Activated CD8-positive, alpha-beta memory T cell treated with anti-CD3 and anti-CD28 coated beads for 36 hours (primary cell): ENCODE measurements at places on chromosomes 1 and 21. TPM values are rescaled to one million over a fixed set of nuclear protein-coding genes. Genes with fewer than 3 reads are reported as not detected.

CDC20 gene
- 141 TPM for total RNA-seq

ITPKB gene
- 29.7 TPM for total RNA-seq

CCDC30 gene
- total RNA-seq = 1.9 TPM

MYBPH gene
- not detected for total RNA-seq

ALPL gene
- not detected for total RNA-seq

OPTC gene
- not detected for total RNA-seq

SPRR1B gene
- total RNA-seq = not detected

TMEM125 gene
- not detected for total RNA-seq

AGMAT gene
- total RNA-seq = 19.6 TPM

NBPF4 gene
- 0.11 TPM for total RNA-seq

SYCP1 gene
- not detected for total RNA-seq

STPG1 gene
- 5.7 TPM for total RNA-seq

KRTAP19-3 gene
- not detected for total RNA-seq

AKR7A3 gene
- 0.38 TPM for total RNA-seq

MAP3K21 gene
- 5.0 TPM for total RNA-seq

NBPF20 gene
- 1.5 TPM for total RNA-seq

TRABD2B gene
- total RNA-seq = not detected

ADGRL4 gene
- not detected for total RNA-seq

KCNE2 gene
- not detected for total RNA-seq

RCSD1 gene
- 44.1 TPM for total RNA-seq
